Spinal cord (tissue), 10 donors: ENCODE measurements at places on chromosomes 2 and 18. TPM values are rescaled to one million over a fixed set of nuclear protein-coding genes. Genes with fewer than 3 reads are reported as not detected.

NBAS gene
- total RNA-seq = 105 TPM

ASB18 gene
- 0.39 TPM for total RNA-seq

ANTXR1 gene
- total RNA-seq = 45.7 TPM

KIAA2012 gene
- total RNA-seq = 5.7 TPM

POTEF gene
- total RNA-seq = 0.17 TPM

IGFBP5 gene
- total RNA-seq = 292 TPM

FIGLA gene
- not detected for total RNA-seq

PEX13 gene
- 40.8 TPM for total RNA-seq

DOK1 gene
- 14.5 TPM for total RNA-seq
